ENCODE measurements at places on chromosomes 7 and 10.

GRCh38 chr10:31602541-31603234 is 283.7 kb downstream of the ZEB1 start:
- DNase-seq, result peak; percentile 84

- DNase-seq, result peak; percentile 34
Observed at GRCh38 chr7:37052705-37053104, 328.4 kb upstream of the AOAH start.

GRCh38 chr7:157339777-157340677 is 3.2 kb downstream of the DNAJB6 start:
- DNase-seq, result peak; percentile 80

DNA sequence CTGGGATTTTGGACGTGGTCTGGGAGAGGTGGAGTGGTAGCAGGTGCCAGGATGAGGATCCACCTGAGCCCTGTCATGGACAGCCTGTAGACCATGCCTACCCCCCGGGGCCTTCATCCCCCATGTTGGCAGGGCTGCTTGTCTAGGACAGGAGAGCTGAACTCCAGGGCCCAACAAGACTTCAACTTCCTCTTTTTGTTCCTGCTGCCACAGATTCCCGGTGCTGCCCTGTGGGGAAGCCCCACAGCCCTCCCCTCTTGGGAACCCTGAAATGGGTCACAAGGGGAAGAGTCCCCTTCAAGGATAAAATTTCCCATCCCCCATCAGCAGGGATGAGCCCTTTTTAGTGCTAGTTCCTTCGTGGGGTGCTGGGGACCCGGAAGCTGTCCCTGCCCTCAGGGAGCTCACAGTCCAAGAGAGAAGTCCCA is 1.3 kb upstream of the CUEDC2 start:
- no peak for DNase-seq

DNA sequence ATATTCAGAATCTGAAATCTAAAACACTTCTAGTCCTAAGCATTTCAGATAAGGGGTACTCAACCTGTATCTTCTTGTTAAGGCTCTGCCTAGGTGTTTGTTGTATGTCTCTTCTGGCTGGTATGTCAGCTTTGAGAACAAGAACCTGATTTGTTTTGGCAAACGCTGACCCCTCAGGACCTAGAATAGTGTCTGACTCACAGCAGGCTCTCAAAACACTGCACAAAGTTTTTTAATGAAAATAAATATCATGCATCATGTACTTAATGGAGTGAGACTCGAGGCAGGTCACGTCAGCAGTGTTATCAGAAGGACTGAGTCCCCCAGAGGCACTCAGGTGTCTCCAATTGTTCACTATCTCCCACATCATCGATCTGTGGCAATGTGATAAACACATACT is 99.1 kb downstream of the GLI3 start:
- DNase-seq, result no peak

GRCh38 chr10:122513053-122513452 is 47.5 kb upstream of the DMBT1 start:
- no peak for DNase-seq
